ENCODE measurements at places on chromosomes 7 and 10.

- H3K27ac ChIP-seq: no peak overlapping the region
- H3K36me3 ChIP-seq: peaks cover 4% of the 10 kb centered on the region
- peaks cover 85% of the 10 kb centered on the region for H3K27me3 ChIP-seq
Observed at GRCh38 chr10:8036506-8037198, 17.8 kb upstream of the GATA3 start.

DNA sequence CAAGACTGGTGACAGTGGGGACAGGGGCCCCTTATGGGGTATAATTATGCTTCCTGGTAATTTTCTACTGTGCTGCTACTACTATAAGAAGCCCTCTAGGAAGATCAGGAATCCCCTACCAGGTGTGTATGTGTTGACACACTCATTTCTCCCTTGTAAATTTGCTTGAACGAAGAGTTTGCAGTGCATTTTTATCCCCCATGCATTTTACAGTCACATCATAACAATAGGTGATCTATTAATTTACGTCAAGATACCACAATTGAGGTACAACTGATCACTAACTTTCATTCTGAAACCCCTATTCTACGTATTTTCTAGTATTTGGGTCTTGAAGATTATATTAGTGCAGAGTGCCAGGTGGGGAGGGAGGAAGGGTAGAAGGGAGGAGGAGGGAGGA is 252.2 kb downstream of the NSUN6 start:
- H3K4me1 ChIP-seq: peaks cover 5% of the 10 kb centered on the region
- no peak overlapping the region for H3K27ac ChIP-seq
- no peaks in the 10 kb centered on the region for H3K36me3 ChIP-seq
- no peak overlapping the region for H3K4me3 ChIP-seq

GRCh38 chr10:6473901-6474370 is 106.1 kb downstream of the PRKCQ start:
- DNase-seq: peak; percentile 69
- peaks cover 61% of the 10 kb centered on the region for H3K4me1 ChIP-seq
- peaks cover 75% of the 10 kb centered on the region for H3K36me3 ChIP-seq
- peak overlapping the region; percentile 87 for H3K4me3 ChIP-seq
- no peaks in the 10 kb centered on the region for H3K27me3 ChIP-seq
- H3K27ac ChIP-seq: peak overlapping the region; percentile 100

DNA sequence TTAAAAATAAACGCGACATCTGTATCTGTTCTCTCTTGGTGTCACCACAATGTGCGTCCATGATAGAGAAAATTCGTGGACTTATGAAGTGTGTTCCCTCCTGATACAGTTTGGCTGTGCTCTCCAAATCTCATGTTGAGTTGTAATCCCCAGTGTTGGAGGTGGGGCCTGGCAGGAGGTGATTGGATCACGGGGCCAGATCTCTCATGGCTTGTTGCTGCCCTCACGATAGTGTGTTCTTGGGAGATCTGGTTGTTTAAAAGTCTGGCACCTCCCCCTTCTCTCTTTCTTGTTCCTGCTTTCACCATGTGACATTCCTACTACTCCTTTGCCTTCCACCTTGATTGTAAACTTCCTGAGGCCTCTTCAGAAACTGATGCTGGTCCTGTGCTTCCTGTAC is 229.4 kb upstream of the MYO3A start:
- H3K27ac ChIP-seq: no peak overlapping the region
- no peaks in the 10 kb centered on the region for H3K27me3 ChIP-seq
- H3K36me3 ChIP-seq: no peaks in the 10 kb centered on the region

GRCh38 chr7:114085592-114086501 is 167.0 kb upstream of the PPP1R3A start:
- peaks cover 82% of the 10 kb centered on the region for H3K27me3 ChIP-seq
- peak overlapping the region; percentile 72 for H3K27ac ChIP-seq
- H3K4me3 ChIP-seq: peak overlapping the region; percentile 77
- H3K36me3 ChIP-seq: peaks cover 1% of the 10 kb centered on the region
- H3K4me1 ChIP-seq: peaks cover 42% of the 10 kb centered on the region
- DNase-seq: peak; percentile 58

- no peaks in the 10 kb centered on the region for H3K27me3 ChIP-seq
- H3K4me1 ChIP-seq: peaks cover 17% of the 10 kb centered on the region
- H3K36me3 ChIP-seq: peaks cover 3% of the 10 kb centered on the region
- no peak for DNase-seq
- no peak overlapping the region for H3K4me3 ChIP-seq
Observed at GRCh38 chr7:43931346-43931745, 5.1 kb downstream of the UBE2D4 start.
